ENCODE measurements at places on chromosomes 1 and 21.
A peak's percentile ranks its signal among the peaks of the same experiment; 100 is the strongest.

DNA sequence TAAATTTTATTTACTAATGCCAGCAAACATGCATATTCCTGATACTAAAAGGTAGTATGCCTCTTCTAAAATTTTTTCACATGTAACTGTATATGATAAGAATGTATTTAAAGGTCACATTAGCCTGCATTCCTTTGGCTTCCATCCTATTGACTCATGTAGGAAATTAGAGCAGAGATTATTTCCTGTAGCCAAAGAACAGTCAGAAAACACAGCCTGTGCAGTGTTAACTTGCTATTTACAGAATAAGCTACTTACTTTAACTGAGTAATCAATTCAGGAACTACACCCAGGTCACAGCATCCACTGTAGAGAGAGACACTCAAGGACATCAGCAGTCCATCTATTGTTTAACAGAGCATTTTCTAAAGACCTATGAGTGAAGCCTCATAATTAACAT is 154.5 kb upstream of the ADGRL4 start:
- no peak for DNase-seq

- no peak for DNase-seq
These were observed 46.1 kb downstream of the ADAMTS1 start for GRCh38 chr21:26798856-26799751.

DNA sequence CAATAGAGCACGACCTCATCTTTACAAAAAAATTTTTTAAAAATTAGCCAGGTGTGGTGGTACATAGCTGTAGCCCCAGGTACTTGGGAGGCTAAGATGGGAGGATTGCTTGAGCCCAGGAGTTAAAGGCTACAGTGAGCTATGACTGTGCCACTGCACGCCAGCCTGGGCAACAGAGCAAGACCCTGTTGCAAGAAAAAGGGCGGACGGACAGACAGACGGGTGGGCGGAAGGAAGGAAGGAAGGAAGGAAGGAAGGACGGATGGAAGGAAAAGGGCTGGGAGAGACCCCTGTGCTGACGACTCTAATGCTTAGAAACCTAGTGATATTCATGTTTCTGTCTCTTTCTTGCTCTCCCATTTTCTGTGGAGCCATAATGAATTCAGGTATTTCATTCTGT is 14.4 kb downstream of the PI4KB start:
- no peak for DNase-seq

DNA sequence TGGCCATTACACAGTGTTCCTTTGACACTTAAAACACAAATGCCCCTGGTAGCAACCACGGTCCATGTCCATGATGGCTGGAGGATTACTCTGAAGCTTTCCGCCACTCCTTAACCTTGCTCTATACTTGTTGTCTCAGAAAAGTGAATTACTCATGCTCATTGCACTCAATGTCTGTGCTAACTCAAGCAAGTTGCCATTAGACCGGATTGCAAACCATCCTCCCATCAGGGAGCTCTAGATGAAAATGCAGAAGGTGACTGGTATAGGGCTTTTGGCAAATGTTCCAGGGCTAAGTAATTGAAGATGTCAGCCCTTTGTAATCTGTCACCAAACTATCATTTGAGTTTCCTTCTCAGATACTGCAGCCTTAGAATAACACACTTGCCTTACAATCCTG is 1288.3 kb upstream of the B3GALT2 start:
- DNase-seq: no peak

GRCh38 chr1:165827268-165828102 is at the start of gene UCK2:
Gene UCK2 (plus strand): TSS chr1:165827614. CDS start chr1:165827834, 220 bp downstream.
- peak; percentile 29 for DNase-seq

- DNase-seq: no peak
These were observed 40.1 kb upstream of the PLEKHO1 start for GRCh38 chr1:150109586-150109985.

DNA sequence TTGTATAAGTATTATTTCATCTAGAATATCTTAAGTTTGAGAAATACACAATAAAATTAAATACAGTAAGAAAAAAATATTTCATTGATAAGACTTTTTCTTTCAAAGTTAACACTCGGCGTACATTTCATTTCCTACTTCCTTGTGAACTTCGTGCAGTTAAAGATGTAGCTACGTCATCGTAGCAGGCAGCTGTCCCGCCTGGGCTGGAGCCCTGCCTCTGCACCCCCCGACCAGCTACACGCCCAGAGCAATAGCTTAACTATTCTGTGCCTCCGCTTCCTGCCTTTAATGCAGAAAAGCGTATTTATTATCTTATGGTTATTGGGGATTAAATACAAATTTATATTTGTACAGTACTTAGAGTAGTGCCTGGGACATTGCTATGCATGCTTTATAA is 53.5 kb downstream of the CLSTN1 start:
- no peak for DNase-seq

- DNase-seq: peak; percentile 61
These were observed at the start of gene PM20D1 for GRCh38 chr1:205849619-205850355. Gene PM20D1 (minus strand): TSS chr1:205850132. CDS start chr1:205850072, 60 bp downstream.

- DNase-seq: no peak
These were observed 18.8 kb downstream of the SLC1A7 start for GRCh38 chr1:53123453-53124140.

GRCh38 chr1:57620605-57621004 is 196.7 kb upstream of the DAB1 start:
- no peak for DNase-seq

DNA sequence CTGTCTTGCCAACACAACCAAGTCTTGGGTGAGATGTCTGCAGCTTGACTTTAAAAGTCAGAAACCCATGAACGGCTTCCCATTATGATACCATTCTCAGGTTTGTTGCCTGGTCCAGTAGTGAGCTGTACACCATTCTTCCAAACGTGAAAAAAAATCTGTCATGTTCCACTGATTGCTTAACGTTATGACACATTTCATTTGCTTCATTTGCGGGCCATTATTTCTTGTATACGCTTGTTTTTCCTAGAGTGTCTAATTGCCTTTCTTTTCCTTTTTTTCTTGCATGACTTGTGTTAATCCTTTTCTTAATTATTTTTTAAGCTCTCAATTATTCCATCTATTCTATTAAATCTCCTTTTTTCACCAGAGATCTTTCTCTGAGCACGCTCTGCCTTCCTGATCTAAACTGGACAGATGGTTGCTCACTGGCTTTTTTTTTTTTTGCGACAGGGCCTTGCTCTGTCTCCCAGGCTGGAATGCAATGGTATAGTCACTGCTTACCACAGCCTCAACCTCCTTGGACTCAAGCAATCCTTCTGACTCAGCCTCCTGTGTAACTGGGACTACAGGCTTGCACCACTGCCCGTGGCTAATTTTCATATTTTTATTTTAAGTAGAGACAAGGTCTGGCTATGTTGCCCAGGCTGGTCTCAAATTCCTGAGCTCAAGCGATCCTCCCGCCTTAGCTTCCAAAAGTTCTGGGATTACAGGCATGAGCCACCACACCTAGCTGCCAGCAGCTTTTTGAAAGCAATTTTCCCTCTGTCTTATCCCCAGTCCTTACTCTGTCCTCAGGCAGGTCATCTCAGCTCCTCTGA is 31.7 kb upstream of the CAMTA1 start:
- no peak for DNase-seq

DNA sequence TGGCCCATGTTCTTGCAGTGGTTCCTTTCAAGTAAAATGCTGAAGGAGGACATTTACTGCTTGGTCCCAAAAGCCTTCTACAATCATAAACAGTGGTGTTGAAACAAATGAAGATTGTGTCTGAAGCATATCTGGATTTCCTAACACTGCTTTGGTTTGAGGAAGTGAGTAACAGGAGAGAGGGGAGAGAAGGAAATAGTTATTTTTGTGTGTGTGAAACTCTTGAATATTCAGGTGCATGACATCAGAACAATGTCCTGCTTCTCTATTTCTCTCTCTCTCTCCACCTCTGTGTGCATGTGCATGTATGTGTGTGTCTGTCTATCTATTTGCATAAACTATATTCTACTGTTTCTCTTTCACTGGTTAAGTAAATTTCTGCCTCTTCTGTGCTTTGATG is 61.4 kb upstream of the TNFSF18 start:
- no peak for DNase-seq

GRCh38 chr1:168553680-168554553 is 10.1 kb upstream of the XCL2 start:
- DNase-seq: no peak

DNA sequence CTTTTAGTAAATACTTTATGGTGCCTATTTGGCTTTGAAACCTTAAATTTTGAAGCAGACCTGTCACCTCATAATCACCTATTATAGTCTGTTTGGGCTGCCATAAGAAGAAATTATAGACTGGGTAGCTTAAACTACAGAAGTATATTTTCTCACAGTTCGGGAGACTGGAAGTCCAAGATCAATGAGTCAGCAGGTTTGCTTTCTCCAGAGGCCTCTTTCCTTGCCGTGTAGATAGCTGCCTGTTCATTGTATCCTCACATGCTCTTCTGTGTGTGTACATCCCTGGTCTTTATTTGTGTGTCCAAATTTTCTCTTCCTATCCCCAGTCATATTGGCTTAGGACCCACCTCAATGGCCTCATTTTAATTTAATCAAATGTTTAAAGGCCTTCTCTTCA is 518.2 kb downstream of the ADGRL2 start:
- DNase-seq: no peak

DNA sequence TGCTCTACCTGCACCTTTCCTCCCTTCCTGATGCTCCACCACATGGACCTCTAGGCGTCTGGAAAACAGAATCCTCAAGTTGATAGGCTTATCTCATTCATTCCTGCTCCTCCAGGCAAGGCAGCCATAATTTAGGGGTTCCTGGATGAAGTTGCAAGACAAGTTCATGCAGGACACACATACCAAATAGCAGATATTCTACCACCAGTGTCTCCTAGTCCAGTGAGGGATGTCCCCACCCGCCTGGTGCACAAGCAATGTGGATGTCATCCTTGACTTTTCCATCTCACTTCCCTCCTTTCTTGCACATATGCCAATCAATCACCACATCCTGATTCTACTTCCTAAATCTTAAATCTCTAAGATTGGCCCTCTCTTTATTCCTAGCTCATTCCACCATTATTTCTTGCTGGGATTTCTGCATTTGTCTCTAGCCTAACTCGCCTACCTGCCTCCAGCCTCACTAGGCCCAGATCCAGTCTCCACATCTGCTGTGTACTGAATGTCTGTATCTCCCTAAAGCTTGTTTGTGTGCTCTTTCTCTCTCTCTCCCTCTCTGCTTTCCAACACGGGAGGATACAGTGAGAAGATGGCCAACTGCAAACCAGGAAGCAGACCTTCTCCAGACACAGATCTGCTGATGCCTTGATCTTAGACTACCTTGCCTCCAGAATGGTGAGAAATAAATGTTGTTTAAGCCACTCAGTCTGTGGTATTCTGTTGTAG is 40.5 kb downstream of the CD34 start:
- DNase-seq: no peak

GRCh38 chr1:224637515-224637914 is 21.4 kb downstream of the CNIH3 start:
- no peak for DNase-seq

DNA sequence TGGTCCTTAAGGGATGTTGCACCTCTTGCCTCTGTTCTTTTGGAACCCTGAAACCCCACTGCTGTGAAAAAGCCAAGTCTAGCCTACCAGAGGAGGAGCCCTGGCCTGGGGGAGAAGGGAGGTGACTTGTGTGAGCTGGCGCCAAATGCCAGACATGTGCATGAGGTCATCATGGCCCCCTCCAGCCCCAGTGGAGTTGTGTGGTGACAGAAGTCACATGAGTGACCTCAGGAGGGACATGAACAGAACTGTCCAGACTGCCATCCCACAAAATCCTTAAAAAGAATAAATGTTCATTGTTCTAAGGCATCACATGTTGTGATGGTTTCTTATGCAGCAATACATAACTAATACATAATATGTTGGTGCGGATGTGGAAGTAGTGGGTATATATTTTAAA is 10.8 kb downstream of the HHAT start:
- no peak for DNase-seq

- DNase-seq: no peak
These were observed 16.1 kb upstream of the RBBP5 start for GRCh38 chr1:205137901-205138300.

- DNase-seq: no peak
These were observed 138.5 kb upstream of the SGIP1 start for GRCh38 chr1:66395202-66396061.

- no peak for DNase-seq
These were observed 1.9 kb downstream of the OLIG1 start for GRCh38 chr21:33071770-33072306.

DNA sequence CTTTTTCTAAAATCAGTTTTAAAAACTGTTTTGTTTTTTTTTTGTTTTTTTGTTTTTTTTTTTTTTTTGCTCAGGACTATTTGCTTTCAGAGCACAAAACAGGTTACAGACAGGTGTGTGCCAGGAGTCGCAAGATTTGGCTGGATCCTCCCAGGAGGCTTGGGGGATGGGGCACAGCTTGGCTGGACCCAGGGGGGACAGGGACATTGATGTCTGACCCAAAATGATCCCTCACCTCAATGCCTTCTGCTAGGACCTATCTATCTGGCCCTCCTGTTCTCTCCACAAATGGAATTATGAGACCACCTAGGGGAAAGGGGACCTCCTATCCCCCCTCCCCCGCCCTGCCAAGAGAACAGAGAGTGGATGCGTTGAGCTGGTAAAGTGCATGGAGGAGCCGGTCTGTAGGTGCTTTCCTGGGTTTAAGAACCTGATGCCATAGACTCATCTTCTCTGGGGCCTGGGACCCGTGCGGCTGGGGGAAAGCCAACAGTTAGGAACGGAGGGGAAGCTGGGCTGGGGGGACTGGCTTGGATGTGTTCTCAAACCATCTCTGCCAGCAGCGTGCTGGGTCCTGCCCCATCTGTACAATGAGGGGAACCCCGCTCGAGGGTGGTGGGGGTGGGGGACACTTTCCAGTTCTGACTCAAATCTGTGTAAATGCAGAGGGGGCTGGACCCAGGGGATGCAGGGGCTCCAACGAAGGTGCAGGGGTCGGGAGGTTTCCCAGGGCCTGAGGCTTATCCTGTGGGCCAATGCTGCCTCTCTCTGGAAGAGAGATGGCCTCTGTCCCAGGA is 28.9 kb downstream of the RUNX3 start:
- no peak for DNase-seq

GRCh38 chr1:182147136-182147820 is 85.8 kb upstream of the ZNF648 start:
- no peak for DNase-seq

DNA sequence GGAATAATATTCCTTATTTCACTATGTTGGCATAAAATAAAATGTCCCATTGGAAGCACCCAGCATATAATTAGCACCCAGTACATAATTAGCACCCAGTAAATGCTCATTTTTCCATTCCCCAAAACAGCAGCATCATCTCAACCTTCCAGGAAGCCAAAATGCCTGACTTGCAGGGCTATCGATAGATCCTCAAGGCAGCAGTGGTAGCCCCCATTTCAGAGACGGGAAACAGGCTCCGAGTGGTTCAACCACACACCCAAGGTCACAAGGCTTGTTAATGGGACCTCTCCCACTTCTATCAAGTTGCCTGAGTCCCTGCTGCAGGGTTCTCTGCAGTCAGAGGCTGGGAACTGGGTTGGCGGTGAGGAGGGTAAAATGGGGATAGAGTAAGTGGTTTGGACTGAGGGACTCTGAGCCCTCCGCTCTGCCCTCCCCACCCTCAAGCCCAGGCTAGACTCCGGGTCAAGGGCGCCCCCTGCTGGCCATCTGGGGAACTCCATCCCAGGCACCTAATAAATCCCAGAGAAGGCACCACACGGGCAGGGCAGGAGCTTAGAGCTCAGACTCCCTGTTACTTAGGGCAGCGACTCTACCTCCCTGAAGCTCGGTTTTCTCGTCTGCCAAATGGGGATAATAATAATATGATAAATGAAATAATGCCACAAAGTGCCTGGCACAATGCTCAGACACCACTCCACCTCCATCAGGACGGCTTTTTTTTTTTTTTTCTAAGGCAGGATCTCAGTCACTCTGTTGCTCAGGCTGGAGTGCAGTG is 21.9 kb upstream of the LAPTM5 start:
- peak; percentile 95 for DNase-seq

Data from activated T-cell treated with anti-CD3 and anti-CD28 coated beads for 1 hour (primary cell).